ENCODE measurements at places on chromosomes 2 and 18.
A peak's percentile ranks its signal among the peaks of the same experiment; 100 is the strongest.

GRCh38 chr2:219352448-219353023 is 20.0 kb upstream of the RESP18 start:
- DNase-seq: peak; percentile 13

GRCh38 chr18:79395308-79395640 is 456 bp upstream of the NFATC1 start:
- no peak for DNase-seq

DNA sequence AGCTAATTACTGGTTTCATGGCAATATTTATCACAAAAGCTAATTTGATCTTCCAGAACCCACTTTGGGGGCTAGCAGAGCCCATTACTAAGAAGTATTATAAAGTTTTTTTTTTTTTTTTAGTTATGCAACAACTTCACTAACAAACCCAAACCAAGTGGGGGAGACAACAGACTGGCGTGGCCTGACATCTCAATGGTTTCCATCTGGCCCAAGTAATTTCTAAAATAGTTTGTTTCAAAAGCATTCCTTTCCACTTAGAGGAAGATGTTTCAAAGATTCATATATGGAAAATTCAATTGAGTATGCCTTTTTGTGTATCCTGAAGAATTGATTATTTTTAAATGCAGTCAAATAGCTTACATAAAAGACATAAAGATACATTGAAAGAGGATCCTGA is 367.1 kb downstream of the HRH4 start:
- DNase-seq: no peak

- no peak for DNase-seq
Observed at GRCh38 chr2:56009758-56010458, 86.3 kb upstream of the EFEMP1 start.

GRCh38 chr2:229971298-229971790 is 49.0 kb downstream of the FBXO36 start:
- DNase-seq: no peak

DNA sequence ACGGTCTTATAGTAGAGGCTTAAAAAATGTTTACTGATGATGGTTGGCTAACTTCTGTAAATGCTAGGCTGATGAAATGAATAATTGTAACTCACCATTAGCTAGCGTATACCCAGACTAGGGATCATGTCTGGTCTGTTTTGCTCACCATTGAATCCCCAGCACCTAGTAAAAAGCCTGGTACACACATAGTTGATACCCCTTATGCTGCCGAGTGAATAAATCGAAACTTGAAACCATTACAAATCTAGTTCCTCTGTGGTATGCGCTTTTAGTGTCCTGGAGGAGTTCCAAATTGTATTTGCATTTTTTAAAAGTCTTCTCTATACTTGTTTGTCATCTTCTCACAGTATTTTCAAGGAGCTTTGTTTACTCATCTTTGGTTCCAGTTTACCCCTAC is 1.3 kb downstream of the TAF1B start:
- DNase-seq: no peak

- no peak for DNase-seq
Observed at GRCh38 chr2:160984426-160985077, 175.7 kb upstream of the TANK start.

DNA sequence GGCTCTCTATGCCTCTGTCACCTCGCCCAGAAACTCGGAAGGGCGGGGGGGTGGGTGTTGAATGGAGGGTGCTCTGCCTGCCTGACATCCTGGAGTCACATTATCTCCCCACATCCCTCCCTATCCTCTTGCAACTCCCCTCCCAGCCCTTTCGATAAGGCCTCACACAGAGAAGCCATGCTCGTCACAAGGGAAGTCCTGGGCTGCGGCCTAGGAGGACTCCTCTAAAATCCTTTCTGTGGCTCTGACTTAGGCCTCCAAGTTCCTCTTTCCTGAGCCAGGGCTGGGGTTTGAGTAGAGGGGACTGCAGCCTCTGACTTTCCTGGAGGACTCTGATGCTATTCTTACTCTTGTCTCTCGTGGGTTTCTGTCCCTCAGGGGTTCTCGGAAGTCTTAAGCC is 75.0 kb upstream of the PKDCC start:
- DNase-seq: no peak

GRCh38 chr2:178142274-178143065 is 30.2 kb downstream of the RBM45 start:
- DNase-seq: no peak

DNA sequence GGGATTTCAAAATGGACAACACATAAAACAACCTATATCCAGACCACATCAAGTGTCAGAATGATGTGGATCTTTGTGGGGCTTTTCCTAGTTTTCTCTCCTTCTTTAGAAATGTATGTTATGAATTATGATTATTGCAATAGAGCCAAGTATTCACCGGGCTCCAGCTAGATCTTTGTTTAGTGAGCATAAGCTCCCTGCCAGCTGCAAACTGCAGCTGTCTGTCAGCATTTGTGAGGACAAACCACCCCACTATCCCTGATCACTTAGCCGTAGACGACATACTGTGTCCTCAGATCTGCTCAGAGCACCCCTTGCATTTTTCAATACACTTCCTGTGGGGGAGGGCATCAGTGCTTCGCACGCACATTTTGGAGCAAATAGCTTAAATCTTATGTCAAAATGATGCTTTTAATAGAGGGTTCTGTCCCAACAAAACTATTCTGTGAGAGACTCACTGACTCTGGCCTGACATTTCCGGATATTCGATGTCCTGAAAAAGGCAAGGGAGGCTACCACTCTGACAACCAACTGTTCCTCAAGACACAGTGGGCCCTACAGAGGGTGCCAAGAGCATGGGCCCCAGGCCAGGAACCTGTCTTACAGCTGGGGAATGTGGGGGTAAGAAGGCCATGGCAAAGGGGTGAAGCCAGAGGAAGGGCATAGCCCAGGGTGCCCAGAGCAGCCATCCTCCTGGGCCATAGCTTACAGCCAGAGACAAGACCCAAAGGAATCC is 346.0 kb downstream of the ARHGAP15 start:
- no peak for DNase-seq

- DNase-seq: no peak
Observed at GRCh38 chr2:104658144-104658835, 195.6 kb upstream of the POU3F3 start.

- DNase-seq: no peak
Observed at GRCh38 chr2:186407611-186408010, 78.4 kb upstream of the ZC3H15 start.

- no peak for DNase-seq
Observed at GRCh38 chr2:22450831-22451230, 934.1 kb upstream of the KLHL29 start.

DNA sequence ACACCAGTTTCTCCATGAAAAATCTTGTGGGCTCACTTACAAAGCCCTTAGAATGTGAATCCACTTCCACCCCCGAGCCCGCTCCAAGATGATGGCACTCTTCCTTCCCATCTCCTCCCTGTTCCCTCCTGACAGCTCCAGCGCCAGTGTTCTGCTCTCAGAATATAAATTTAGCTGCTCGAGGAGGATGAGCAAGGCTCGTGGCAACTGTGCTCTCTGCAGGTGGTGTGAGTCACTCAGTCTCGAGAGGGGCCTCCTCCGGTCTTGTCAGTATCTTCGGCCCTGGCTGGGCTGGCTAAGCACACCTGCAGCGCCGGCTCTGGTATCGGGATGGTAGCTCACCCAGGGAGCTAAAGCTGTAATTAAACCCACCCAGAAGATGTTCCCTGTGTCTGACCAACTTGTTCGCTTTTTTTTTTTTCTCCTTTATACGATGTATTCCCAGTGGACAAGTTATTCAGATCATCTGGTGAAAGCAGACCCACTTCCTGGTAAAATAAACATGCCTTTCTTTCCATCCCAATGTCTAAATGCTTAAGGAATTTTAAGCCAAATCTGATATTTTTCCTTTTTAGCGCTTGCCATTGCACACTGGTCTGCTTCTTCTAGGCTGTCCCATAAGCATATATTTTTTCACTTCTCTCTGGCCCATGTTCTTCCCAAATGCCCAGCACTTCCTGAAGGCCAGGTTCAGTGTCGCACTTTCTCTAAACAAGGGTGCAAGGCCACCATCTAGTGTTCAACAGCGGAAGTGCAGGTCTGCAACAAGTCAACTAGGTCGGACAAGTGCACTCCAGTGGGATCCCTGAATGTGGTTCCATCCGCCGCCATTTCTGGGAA is 31.4 kb upstream of the YPEL5 start:
- peak; percentile 25 for DNase-seq

Measured in stimulated activated CD8-positive, alpha-beta memory T cell treated with anti-CD3 and anti-CD28 coated beads, Interleukin-2, amount 100 ng/mL, for 1 hour (primary cell).